PC-3 (cell line): ENCODE measurements at places on chromosomes 3 and 15. TPM values are rescaled to one million over a fixed set of nuclear protein-coding genes. Genes with fewer than 3 reads are reported as not detected.

Gene CPN2
- 0.07 TPM in 1 of 2 replicates, not detected in the other for total RNA-seq

Gene NUTM1
- total RNA-seq = 0.04 TPM in 1 of 2 replicates, not detected in the other

Gene PYGO1
- total RNA-seq = 1.8 and 2.0 TPM in 2 replicates

DNA sequence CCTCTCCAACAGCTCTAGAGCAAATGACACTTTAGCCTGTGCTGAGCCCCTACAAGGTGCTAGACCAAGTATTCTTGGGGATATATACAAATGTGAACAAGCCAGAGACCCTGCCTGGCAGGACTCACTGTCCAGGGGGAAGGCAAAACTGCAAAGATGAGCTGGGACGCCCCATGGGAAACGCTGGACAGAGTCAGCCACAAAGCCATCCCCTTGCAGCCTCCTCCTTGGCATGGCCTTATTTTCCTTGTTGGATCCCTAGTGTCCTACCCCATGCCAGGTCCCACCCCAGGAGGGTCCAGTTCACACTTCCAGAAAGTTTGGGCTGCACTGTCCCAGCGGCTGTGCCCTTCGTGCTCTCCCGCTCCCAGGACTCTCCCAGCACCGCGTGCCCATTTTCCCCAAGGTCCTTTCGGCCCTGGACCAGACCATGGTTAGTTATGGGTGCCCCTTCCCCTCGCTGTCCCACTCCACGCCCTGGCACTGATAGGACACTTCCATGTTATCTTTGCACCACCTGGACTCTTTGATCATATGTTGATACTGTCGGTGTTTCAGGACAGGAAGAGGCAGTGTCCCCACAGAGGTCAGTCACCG, 5.8 kb upstream of the NRROS start:
- DNase-seq = no peak

DNA sequence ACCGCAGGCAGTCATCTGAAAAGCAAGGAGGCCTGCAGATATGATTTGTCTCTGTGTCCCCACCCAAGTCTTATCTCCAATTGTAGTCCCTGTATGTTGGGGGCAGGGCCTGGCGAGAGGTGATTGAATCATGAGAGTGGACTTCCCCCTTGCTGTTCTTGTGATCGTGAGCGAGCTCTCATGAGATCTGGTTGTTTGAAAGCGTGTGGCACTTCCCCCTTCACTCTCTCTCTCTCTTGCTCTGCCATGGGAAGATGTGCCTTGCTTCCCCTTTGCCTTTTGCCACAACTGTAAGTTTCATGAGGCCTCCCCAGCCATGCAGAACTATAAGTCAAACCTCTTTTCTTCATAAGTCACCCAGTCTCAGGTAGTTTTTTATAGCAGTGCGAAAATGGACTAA, 83.3 kb downstream of the TMCO5A start:
- DNase-seq = no peak

- no peak for DNase-seq
These were observed 15.2 kb upstream of the CLEC3B start for GRCh38 chr3:45010811-45011333.
